Sigmoid colon (tissue), 7 donors: ENCODE measurements at places on chromosomes 13 and 19. TPM values are rescaled to one million over a fixed set of nuclear protein-coding genes. Genes with fewer than 3 reads are reported as not detected.
A peak's percentile ranks its signal among the peaks of the same experiment; 100 is the strongest.

- H3K36me3 ChIP-seq = peaks cover 12% of the 10 kb centered on the region
- no peaks in the 10 kb centered on the region for H3K27me3 ChIP-seq
- peak overlapping the region; percentile 99 for H3K27ac ChIP-seq
- peak overlapping the region; percentile 98 for H3K4me3 ChIP-seq
- DNase-seq = peak; percentile 50
- H3K4me1 ChIP-seq = peaks cover 62% of the 10 kb centered on the region
These were observed 3.7 kb downstream of the COL4A2 start for GRCh38 chr13:110310541-110311442.

- peaks cover 8% of the 10 kb centered on the region for H3K27me3 ChIP-seq
- H3K36me3 ChIP-seq = peaks cover 22% of the 10 kb centered on the region
These were observed at the start of gene FOXA3 for GRCh38 chr19:45863840-45864628. FOXA3 (plus strand) TSS chr19:45864326; CDS start chr19:45864457, 131 bp downstream.

GRCh38 chr13:76672420-76672819, 213.8 kb downstream of the KCTD12 start:
- H3K27me3 ChIP-seq = no peaks in the 10 kb centered on the region
- no peaks in the 10 kb centered on the region for H3K36me3 ChIP-seq
- no peak for DNase-seq
- H3K27ac ChIP-seq = no peak overlapping the region
- no peak overlapping the region for H3K4me3 ChIP-seq

GRCh38 chr19:3599776-3600187, 6.9 kb downstream of the TBXA2R start:
- no peak overlapping the region for H3K4me3 ChIP-seq
- no peaks in the 10 kb centered on the region for H3K4me1 ChIP-seq

GRCh38 chr13:48489666-48490065, 43.2 kb downstream of the RCBTB2 start:
- DNase-seq = no peak
- H3K36me3 ChIP-seq = no peaks in the 10 kb centered on the region
- H3K4me3 ChIP-seq = no peak overlapping the region

- peaks cover 8% of the 10 kb centered on the region for H3K36me3 ChIP-seq
- peaks cover 7% of the 10 kb centered on the region for H3K4me1 ChIP-seq
- DNase-seq = no peak
- H3K4me3 ChIP-seq = no peak overlapping the region
These were observed 11.3 kb downstream of the RGCC start for GRCh38 chr13:41468631-41469030.

- no peak for DNase-seq
- no peaks in the 10 kb centered on the region for H3K36me3 ChIP-seq
- H3K4me3 ChIP-seq = no peak overlapping the region
These were observed 40.0 kb upstream of the TPP2 start for GRCh38 chr13:102556806-102557205.

DNA sequence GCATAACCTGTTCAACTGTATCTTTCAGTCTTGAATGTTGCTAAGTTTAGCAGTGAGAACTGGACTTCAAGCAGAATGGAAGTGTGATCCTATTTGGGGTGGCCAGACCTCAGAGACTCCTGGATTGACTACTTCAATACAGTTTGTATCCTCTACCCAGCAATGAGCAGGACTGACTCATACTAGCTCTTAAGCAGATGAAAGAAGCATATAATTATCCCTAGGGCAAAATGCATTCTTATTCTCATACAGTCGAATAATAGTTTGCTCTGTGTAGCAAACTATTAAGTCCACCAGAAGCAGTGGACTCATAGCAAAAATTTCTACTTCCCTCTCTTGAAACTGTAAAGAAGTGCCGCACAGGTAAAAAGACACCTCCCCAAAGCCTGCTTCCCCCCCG, 46.4 kb upstream of the FAM216B start:
- H3K4me1 ChIP-seq = no peaks in the 10 kb centered on the region
- no peak overlapping the region for H3K4me3 ChIP-seq
- H3K27me3 ChIP-seq = no peaks in the 10 kb centered on the region
- no peaks in the 10 kb centered on the region for H3K36me3 ChIP-seq

- no peaks in the 10 kb centered on the region for H3K36me3 ChIP-seq
- H3K4me3 ChIP-seq = no peak overlapping the region
- no peak overlapping the region for H3K27ac ChIP-seq
- DNase-seq = peak; percentile 61
- no peaks in the 10 kb centered on the region for H3K27me3 ChIP-seq
- H3K4me1 ChIP-seq = peaks cover 7% of the 10 kb centered on the region
These were observed 45.2 kb upstream of the RANBP3 start for GRCh38 chr19:6023085-6023682.

DNA sequence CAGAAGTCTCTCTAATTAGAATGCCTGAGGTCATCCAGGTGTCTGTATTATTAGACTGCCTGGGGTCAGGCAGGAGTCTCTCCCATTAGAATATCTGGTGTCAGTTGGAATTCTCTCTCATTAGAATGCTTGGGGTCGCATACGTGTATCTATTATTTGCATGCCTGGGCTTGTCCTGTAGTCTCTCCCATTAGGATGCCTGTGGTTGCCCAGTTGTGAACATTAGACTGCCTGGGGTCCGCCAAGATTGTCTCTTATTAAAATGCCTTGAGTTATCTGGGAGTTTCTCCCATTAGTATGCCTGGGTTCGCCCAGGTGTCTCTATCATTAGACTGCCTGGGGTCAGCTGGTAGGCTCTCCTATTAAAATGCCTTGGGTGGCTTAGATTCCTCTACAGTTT, 1494.7 kb downstream of the UQCRFS1 start:
- no peak for DNase-seq
- no peak overlapping the region for H3K27ac ChIP-seq
- no peaks in the 10 kb centered on the region for H3K4me1 ChIP-seq
- no peaks in the 10 kb centered on the region for H3K36me3 ChIP-seq

- H3K27ac ChIP-seq = no peak overlapping the region
- no peaks in the 10 kb centered on the region for H3K27me3 ChIP-seq
- no peak overlapping the region for H3K4me3 ChIP-seq
- H3K4me1 ChIP-seq = no peaks in the 10 kb centered on the region
These were observed 28.9 kb downstream of the ARHGEF7 start for GRCh38 chr13:111143865-111144540.

- H3K4me1 ChIP-seq = peaks cover 81% of the 10 kb centered on the region
- no peaks in the 10 kb centered on the region for H3K36me3 ChIP-seq
- peak overlapping the region; percentile 82 for H3K27ac ChIP-seq
- DNase-seq = no peak
- no peak overlapping the region for H3K4me3 ChIP-seq
These were observed 23.6 kb downstream of the RANBP3 start for GRCh38 chr19:5954293-5954692.

- no peak overlapping the region for H3K4me3 ChIP-seq
- peaks cover 64% of the 10 kb centered on the region for H3K36me3 ChIP-seq
- no peak for DNase-seq
- H3K4me1 ChIP-seq = no peaks in the 10 kb centered on the region
These were observed 61.9 kb downstream of the DPF1 start for GRCh38 chr19:38162094-38162493.

The N4BP2L1 gene
- 34.9 TPM for total RNA-seq

The GAPDHS gene
- total RNA-seq = not detected

The RNF225 gene
- total RNA-seq = not detected

The FUT6 gene
- not detected for total RNA-seq
